Activated T-cell treated with anti-CD3 and anti-CD28 coated beads, Interleukin-2, amount 50 U/mL, for 4 hours (primary cell): ENCODE measurements at places on chromosomes 13 and 19.
A peak's percentile ranks its signal among the peaks of the same experiment; 100 is the strongest.

- no peak for DNase-seq
These were observed 233.0 kb upstream of the PRR20A start for GRCh38 chr13:56907766-56908165.

DNA sequence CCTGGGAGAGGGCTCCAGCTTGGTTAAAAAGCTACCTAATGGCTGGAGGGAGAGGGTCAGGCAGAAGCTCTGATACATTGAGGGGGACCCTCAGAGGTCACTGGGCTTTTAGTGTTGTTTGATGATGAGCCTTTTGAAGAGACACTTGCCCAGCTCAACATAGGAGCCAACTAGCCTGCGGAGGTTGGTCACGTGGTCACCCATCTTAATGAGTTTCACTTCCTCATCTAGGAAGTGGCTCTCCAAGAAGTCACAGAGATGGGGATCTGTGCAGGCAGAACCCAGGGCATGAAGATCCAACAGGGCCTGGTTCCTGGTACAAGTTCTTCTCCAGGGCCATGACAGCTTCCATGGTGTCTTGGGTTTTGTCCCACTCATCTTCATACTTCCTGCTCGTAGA, 33.4 kb downstream of the IPO5 start:
- DNase-seq = no peak

GRCh38 chr19:36028313-36029041, 4.2 kb downstream of the CLIP3 start:
- no peak for DNase-seq

DNA sequence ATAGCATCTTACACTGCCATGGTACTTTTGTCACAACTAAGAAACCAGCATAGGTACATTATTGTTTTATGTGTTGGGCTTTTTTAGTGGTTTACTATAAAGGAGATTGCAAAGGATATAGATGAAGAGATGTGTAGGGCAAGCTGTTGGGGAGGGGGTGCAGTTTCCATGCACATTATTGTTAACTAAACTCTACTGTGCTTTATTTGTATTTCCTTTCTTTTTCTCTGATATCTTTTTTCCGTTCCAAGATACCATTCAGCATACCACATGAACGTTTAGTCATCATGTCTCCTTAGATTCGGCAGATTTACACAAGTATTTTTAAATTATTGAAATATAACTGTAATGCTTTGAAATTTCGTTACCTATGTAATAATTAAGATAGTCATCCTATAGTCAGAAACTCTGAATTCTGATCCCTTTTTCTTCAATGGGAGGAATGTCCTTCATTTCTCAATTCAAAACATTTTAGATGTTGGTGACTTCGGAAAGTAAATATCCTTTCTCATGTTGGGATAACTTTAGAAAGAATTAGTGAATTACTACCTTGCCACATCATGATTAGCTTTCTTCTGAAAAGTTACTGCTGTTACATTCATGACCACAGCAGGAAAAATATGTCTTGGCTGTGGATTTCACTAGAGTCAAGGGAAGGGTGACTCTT, 82.8 kb downstream of the FRY start:
- DNase-seq = no peak

GRCh38 chr19:47521473-47522180, 6.8 kb upstream of the NAPA start:
- no peak for DNase-seq

DNA sequence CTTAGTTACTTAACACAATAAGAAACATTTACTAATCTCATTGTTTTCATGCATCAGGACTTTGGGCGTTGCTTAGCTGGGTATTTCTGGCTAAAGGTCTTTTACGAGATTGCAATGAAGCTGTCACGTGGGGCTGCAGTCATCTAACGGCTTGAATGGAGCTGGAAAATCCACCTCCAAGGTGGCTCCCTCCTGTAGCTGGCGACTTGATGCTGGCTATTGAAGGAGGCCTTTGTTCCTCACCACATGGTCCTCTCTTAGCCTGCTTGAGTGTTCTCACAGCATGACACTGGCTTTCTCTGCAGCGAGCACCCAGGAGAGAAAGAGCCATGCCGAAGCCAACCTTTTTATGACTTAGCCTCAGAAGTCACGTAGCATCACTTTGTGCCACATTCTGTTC, 92.0 kb downstream of the NHLRC3 start:
- no peak for DNase-seq

DNA sequence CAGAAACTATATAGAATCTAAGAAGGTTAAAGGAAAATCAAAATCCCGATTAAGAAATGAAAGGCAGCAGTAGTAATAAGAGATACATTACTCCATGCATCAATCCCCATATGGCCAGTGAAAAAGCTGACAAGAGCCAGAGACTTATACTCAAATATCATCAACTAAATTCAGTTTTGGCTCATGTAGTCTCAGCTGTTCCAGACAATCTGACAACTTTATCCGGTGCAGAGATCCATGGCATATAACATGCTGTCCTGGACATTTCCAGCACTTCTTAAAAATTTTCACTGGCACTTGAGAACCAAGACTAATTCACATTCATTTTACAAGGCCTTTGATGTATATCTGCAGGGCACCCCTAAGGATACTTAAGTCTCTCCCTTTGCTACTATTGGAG, 255.7 kb upstream of the KLHL1 start:
- no peak for DNase-seq

GRCh38 chr19:47615230-47615629, 6.3 kb downstream of the BICRA start:
- no peak for DNase-seq

DNA sequence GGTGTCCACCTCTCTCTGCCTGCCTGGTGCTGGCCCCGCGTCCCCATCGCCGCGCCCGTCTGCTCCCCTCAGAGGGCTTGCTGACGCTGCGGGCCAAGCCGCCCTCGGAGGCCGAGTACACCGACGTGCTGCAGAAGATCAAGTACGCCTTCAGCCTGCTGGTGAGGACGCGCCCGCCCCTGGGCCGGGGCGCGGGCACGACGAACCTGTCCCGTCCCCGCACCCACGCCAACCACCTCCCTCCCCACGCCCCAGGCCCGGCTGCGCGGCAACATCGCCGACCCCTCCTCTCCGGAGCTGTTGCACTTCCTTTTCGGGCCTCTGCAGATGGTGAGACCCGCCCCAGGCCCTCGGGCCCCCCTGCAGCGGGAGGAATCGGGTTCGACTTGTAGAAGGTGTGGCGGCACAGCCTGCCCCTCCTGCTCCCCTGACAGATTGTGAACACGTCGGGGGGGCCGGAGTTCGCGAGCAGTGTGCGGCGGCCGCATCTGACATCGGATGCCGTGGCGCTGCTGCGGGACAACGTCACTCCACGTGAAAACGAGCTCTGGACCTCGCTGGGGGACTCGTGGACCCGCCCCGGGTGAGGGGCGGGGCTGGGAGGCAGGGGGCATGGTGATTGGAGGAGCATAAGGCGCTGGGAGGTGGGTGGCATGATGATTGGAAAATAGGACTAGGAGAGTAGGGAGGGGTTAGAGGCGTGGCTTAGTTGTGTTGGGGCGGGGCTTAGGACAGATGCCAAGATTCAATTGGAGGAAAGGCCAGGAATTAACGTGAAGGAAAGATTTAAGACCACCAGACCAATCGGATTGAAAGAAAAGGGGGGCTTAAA, 6.6 kb downstream of the EPS8L1 start:
- DNase-seq = peak; percentile 35

- DNase-seq = no peak
These were observed 10.1 kb downstream of the FOSB start for GRCh38 chr19:45477713-45478453.

DNA sequence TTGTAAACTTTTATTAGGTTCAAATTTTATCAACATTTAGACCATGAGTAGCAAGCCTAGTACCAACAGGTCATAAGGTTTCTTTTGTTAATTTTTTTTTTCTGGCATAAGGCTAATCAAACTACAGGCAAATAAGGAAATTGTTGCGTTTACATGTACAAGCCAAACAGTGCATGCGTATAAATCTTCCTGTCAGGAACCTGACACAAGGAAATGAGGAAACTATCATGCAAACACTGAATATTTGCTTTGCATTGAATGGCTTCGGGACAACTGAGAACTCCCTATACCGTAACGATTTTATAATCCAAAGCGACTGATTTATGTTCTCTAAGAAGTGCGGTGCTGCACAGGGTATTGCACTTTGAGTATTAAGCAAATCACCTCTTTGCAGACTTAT, 133.0 kb upstream of the TRPC4 start:
- DNase-seq = no peak

GRCh38 chr13:73572824-73573223, 514.0 kb downstream of the KLF5 start:
- DNase-seq = no peak

DNA sequence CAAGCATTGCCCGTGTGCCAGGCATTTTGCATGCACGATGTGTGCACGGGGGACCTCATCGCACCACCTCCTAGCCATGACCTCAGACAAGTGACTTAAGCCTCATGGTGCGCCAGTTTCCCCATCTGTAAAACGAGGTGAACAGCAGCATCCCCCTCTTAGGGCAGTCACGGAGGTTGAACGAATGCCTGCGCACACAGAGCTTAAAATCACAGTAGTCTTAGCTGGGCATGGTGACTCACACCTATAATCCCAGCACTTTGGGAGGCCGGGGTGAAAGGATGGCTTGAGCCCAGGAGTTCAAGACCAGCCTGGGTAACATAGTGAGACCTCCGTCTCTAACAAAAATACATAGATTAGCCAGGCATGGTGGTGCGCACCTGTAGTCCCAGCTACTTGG, 48.6 kb downstream of the PIN1 start:
- DNase-seq = no peak

- DNase-seq = no peak
These were observed 1637.4 kb downstream of the PCDH9 start for GRCh38 chr13:65592731-65593130.

DNA sequence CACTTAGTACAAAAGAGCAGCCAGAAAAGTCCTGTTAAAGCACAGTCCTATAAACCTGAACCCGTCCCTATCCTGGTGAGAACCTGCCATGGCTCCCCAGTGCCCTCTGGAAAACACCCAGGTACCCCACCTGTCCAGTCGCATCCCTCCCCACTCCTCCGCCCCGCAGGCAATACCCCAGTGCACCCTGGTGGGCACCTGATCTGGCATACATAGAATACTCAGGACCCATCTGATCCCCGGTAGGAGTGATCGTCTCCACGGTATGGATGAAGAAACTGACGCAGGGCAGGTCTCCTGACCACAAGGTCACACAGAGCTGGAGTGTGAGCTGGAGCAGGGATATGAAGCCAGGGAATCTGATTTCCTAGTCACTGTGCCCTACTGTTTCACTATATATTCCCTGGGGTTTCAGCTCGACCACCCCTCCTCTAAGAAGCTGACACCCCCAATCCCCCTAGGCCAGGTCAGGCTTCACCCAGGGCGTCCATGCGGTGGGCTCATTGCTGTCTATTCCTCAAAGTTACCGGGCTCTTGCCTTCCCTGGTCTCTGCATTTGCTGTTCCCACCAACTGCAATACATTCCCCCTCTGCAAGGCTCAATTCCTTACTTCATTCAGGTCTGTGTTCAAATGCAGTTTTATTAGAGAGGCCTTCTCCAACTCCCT, 12.6 kb downstream of the FBXO46 start:
- DNase-seq = no peak

- no peak for DNase-seq
These were observed 169.3 kb downstream of the IER2 start for GRCh38 chr19:13319526-13319925.

DNA sequence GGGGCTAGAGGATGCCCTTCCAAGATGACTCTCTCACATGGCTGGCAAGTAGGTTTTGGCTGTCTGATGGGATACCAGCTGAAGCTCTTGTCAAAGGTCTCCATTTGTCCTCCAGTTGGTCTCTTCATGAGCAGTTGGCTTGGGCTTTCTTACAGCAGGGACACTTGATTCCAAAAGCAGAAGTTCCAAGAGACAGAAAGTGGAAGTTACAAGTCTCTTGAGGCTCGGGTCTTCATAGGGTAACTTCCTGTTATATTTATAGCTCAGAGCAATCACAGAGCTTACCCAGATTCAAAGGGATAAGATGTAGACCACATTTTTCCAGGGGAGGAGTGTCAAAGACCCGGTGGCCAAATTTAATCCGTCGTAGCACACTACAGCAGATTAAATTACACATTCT, 440.0 kb downstream of the RFC3 start:
- no peak for DNase-seq

DNA sequence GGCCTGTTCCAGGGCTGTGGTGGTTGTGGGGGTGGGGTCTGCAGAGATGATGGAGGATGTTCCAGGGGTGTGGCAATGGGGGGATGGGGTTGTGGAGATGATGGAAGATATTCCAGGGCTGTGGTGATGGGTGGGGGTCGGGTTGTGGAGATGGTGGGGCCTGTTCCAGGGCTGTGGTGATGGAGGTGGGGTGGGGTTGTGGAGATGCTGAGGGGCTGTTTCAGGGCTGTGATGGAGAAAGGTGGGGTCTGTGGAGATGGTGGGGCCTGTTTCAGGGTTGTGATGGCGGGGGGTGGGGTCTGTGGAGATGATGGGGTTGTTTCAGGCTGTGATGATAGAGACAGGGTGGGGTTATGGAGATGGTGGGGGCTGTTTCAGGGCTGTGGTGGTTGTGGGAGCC, 62.0 kb downstream of the TEX29 start:
- DNase-seq = no peak

DNA sequence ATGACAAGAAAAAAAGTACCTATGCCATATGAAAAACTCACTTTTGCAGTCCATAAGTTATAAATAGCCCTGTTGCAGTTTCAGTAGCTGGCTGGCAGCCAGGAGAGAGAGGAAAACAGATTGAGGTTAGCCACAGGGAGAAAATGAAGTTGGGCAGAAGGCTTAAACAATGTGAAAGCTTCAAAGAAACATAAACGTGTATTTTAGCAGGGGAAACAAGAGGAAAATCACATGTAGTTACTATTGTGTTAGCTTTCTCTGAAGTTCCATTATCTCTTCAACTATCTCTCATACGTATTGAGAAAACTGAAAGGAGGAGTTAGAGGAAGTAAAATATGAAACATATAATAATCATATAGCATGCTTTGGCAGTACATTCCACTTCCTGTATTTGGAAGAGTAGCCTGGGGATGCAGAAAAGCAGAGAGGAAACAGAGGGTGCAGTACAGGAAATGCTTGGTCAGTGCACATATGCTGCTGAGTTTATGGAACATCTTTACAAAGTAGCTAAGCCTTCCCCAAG, 1551.1 kb downstream of the EFNB2 start:
- DNase-seq = no peak
